ENCODE measurements at places on chromosomes 3 and 15. TPM values are rescaled to one million over a fixed set of nuclear protein-coding genes. Genes with fewer than 3 reads are reported as not detected.

GRCh38 chr3:70849911-70850699, 537.7 kb upstream of the MDFIC2 start:
- H3K4me1 ChIP-seq, result no peaks in the 10 kb centered on the region
- DNase-seq, result peak; percentile 95

GRCh38 chr3:66227915-66228314, 7.1 kb downstream of the SLC25A26 start:
- H3K27me3 ChIP-seq, result no peaks in the 10 kb centered on the region
- no peak overlapping the region for H3K27ac ChIP-seq
- H3K4me1 ChIP-seq, result no peaks in the 10 kb centered on the region
- H3K4me3 ChIP-seq, result no peak overlapping the region

GRCh38 chr15:100140527-100141308, 201.1 kb downstream of the ADAMTS17 start:
- no peak for DNase-seq
- no peaks in the 10 kb centered on the region for H3K4me1 ChIP-seq
- H3K4me3 ChIP-seq, result no peak overlapping the region
- no peaks in the 10 kb centered on the region for H3K27me3 ChIP-seq
- no peaks in the 10 kb centered on the region for H3K36me3 ChIP-seq
- H3K27ac ChIP-seq, result no peak overlapping the region

- H3K27ac ChIP-seq, result no peak overlapping the region
- peaks cover 8% of the 10 kb centered on the region for H3K4me1 ChIP-seq
- peak; percentile 12 for DNase-seq
- H3K27me3 ChIP-seq, result no peaks in the 10 kb centered on the region
Measured at GRCh38 chr3:114626751-114627150, 332.9 kb downstream of the TIGIT start.

DNA sequence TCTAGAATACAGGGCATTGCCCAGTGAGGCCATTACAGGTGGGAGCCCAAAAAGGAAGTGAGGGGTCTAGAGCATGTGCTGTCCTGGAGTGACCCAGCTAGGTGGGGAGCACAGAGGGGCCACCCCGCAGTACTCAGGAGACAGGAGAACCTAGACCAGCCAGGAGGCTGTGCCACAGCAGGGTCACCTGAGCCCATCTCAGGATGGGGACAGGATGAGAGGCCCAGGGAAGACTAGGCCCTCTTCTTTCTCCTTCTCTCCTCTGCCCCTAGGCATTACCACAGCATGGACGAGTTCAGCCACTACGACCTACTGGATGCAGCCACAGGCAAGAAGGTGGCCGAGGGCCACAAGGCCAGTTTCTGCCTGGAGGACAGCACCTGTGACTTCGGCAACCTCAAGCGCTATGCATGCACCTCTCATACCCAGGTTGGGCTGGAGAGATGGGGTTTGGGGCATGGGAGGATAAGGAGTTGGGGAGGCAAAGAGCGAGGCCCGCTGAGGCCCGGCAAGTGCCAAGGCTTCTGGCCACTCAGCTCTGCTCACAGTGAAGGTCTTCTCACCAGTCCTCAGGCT, 20.6 kb downstream of the LOXL1 start:
- no peaks in the 10 kb centered on the region for H3K27me3 ChIP-seq
- H3K36me3 ChIP-seq, result peaks cover 7% of the 10 kb centered on the region

DNA sequence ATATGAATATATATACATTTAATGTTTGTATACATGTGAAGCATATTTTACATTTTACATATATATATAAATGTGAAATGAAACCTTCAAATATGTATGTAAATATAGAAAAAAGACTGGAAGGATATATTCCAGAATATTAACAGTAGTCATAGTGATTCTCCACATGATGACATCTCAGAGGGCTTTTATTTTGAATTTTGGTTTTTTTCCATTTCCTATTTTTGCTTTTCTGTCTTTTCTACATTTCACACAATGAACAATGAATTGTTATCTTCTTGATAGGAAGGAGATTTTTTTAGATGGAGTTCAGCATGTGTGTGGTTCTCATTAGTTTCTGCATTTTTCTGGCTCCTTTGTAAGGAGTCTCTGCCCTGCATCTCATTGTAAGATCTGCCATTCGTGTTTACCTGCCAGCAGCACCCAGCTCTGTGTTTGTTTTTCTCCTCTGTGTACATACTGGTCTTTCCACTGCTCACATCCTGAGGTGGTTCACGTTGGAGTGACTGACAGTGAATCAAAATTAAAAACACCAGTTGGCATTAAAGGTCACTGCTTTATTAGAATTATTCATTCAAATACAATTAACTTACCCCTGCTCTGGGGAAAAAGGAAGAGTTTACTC, 425.3 kb upstream of the MDFIC2 start:
- no peak overlapping the region for H3K4me3 ChIP-seq
- H3K4me1 ChIP-seq, result no peaks in the 10 kb centered on the region
- no peak overlapping the region for H3K27ac ChIP-seq
- H3K27me3 ChIP-seq, result no peaks in the 10 kb centered on the region
- no peaks in the 10 kb centered on the region for H3K36me3 ChIP-seq

CCR8 gene
- total RNA-seq, result not detected

Measured in cardiac muscle cell (in vitro differentiated cells and primary cell).